ENCODE measurements at places on chromosomes 7 and 10.
A peak's percentile ranks its signal among the peaks of the same experiment; 100 is the strongest.

DNA sequence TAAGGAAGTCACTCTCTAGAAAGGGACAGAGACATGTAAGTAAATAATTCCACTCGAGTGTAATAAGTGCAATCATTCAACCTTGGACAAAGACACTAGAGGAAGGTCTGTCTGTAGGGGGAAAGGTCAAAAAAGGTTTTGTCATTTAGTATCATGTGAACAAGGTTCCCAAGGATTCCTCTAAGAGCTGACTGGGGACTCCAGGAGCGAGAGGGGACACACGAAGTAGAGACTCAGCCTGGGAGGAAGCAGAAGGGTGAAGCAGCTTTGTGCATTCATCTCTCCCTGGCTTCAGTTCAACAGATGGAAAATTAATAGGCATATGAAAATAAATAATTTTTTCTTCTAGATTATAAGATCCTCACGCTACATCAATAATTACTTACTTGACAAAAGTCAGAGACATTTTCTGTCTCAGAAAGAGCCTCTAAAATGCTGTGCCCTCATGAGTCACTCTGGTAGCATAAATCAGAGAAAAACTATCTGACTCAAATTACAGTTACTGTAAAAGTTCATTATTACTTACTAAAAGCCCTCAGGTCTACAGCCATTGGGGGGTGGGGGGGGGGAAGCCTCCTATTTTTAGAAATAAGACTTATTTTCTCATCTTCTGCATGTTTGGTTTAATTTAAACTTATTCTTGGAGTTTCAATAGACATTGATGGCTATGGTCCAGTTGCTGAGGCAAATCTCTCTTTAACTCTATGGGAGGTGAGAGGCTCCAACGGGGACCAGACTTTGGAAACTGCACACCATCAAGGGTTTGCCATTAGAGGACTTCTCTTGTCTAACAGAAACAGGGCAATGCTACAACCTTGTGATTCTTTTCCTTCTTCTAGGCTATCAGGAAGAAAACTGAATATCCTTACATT is 275.1 kb upstream of the KLF14 start:
- DNase-seq, result no peak

DNA sequence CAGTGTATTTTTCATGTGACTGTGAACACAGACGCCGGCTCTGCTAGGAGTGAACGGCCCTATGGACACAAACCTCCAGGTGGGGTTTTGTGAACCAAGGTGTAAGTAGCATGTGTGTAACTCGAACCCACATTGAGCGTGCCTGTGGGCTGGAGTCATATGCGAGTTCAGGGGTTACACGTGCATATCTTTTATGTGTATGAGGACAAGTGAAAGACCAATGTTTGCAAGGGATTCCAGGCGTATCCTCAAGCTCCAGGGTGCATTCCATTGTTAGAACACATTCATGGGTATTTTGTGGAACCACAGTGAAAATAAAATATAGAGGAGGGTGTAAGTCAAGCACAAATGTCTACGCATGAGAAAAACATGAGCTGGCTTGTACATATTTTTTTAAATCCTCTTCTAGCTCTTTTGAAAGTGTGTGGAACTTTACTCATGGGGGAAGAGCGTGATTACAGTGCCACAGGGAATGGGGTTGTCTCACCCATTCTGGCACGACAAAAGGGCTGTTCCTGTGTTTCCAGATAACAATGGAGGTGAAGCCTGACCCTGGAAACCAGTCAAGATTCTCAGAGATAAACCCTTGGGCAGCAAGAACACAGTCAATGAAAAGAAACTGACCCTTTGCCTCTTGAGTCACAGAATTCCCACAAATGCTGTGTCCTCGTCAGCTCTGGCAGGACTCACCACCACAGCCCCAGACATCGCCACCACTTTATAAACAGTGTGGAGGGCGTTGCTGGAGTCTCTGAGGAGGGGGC is 37.0 kb upstream of the GOT1 start:
- no peak for DNase-seq

GRCh38 chr7:14229047-14229446 is 239.6 kb upstream of the ETV1 start:
- DNase-seq, result no peak

GRCh38 chr10:112389271-112389822 is 15.4 kb downstream of the ACSL5 start:
- DNase-seq, result peak; percentile 30

GRCh38 chr7:2003931-2004812 is 228.6 kb downstream of the MAD1L1 start:
- peak; percentile 20 for DNase-seq

DNA sequence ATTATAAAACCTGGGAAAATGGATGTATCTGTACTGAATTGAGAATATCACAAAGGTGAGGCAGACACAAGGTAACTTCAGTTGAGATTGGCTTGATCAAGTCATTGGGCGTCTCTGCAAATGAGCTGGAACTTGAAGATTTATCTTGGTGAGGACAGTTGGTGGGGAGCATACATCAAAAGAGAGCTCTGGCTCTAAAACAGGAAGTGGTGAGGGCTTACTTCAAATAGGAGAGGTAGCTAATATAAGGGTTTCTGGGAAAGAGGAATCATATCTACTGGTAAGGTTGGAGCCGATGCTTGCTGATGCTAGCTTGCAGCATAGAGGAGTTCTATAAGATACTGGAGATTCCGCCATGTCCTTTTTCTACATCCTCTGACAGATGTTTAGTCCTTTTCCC is 39.9 kb upstream of the FGL2 start:
- no peak for DNase-seq

GRCh38 chr7:88664630-88665233 is 94.8 kb upstream of the ZNF804B start:
- peak; percentile 77 for DNase-seq

GRCh38 chr7:123615344-123615743 is 13.7 kb downstream of the ASB15 start:
- DNase-seq, result no peak

DNA sequence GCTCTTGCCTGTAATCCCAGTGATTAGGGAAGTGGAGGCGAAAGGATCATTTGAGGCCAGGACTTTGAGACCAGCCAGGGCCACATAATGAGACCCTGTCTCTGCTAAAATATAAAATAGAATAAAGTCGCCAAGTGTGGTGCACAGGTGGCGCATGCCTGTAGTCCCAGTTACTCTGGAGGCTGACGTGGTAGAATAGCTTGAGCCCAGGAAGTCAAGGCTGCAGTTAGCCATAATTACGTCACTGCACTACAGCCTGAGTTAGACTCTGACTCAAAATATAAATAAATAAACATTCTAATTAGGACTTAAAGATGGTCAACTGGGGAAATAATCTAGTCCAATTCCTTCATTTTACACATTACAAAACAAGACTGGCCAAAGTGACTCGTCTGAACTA is 768 bp downstream of the CHCHD2 start:
- no peak for DNase-seq

DNA sequence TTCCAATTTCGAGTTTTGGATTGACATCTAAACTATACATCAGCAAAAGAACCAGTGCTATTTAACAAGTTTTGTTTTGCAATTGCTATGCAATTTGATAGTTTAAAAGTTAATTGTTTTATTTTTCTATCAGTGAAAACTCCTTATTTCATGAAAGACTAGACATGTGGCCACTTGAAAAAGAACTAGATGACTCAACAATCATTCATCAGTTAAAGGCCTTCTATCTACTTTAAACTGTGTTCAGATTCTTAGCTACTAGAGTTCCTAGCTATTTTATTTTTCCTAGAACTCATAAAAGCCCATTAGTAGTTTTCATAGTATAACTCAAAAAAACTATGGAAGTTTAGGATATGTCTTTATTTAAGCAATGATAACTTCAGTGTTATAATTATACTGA is 104.6 kb upstream of the LSM8 start:
- no peak for DNase-seq

DNA sequence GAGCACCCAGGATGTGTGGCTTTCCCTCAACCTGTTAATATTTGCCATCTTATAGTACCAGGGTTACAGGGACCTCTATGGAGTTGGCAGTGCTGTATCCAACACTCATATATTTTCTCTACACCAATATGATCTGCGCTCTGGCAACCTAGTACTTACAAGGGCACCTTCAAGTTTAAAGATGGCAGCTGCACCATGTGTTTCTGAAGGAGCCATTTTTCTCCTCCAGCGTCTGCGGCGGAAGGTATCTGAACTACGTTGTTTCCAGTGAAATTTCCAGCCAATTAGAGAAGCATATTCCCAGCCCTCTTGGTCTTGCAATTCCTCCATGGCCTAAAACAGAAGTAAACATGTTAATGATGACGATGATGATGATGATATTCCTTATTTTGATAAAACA is 125.6 kb downstream of the MYOF start:
- DNase-seq, result no peak

Data from H9 (cell line).